Stimulated activated CD8-positive, alpha-beta memory T cell treated with anti-CD3 and anti-CD28 coated beads, Interleukin-12 subunit alpha, Interleukin-12 subunit beta, amount 100 ng/mL, for 4 hours (primary cell): ENCODE measurements at places on chromosomes 13 and 19.

GRCh38 chr19:48186541-48186991 is 16.1 kb downstream of the ZSWIM9 start:
- no peak for DNase-seq

- no peak for DNase-seq
These were observed 9.5 kb downstream of the GPR32 start for GRCh38 chr19:50779504-50780457.

- no peak for DNase-seq
These were observed 57.9 kb downstream of the THSD1 start for GRCh38 chr13:52348071-52348470.

DNA sequence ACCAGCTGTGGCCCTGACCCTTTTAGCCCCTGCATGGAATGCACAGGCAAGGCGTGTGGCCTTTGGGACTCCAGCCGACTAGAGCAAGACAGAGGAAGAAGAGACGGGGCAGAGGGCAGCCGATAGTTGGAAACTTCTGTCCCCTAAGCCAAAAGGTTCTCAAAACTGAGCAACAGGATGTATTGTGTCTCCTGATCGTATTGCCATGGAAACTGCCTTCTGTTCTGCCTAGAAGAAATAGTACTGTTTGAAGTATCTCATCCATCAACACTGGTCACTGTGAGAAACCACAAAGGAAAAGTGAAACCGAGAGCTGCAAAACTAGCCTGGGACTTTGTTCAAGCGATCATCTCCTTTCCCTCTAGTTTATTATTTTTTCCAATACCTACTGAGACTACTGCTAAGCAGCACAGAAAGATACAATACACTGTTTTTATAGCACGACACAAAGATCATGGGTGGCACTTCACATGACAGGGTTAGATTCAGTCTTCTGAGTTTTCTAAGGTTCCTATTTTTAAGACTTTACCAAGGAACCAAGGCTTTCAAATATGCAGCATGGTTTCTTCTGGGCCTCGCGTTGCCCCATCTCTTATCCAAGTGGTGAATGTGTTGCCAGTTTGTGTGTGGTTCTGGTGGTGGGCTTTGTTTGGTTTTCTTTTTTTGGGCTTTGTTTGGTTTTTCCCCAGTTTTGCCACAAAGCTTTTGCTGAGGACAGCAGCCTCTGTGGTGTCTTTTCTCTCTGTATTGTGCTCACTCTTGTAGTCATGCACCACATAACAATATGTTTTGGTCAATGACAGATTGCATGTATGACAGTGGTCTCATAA is 49.3 kb upstream of the GPR183 start:
- DNase-seq, result no peak

DNA sequence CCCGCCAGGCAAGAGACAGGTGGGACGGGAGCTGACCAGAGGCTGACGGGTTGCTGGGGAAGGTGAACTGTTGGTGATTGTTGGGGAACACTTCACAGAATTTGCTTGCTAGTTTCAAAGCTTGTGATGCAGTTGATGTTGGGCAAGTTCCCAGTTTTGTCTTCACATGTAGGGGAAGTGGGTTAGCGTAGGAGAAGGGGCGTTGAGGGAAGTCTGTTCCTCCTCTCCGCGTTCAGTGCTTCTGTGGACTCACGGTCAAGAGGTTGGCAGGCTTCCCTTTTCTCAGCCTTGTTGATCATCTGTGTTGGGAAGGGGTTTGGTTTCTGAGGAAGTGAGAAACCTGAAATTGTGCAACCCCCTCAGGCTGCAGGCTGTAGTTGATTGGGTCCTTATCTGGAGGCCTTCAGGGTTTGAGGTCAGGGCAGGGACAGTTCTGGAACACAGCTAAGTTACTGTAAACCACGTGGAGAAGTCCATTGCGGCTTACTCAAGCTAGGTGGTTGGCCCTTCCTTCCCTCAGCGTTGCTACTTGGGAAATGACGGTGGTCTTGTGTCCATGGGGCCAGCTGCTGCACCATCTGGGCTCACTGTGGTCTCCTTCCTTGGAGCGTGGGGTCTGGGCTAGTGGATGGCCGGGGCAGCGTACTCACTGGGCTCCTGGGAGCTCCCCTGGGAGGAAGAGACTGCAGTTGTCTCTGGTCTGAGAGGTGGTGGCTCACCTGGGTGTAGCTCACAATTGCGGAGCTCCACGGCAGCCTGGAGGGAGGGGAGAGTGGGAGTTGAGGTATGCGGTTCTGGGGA is 7.5 kb downstream of the RPS9 start:
- DNase-seq, result no peak

DNA sequence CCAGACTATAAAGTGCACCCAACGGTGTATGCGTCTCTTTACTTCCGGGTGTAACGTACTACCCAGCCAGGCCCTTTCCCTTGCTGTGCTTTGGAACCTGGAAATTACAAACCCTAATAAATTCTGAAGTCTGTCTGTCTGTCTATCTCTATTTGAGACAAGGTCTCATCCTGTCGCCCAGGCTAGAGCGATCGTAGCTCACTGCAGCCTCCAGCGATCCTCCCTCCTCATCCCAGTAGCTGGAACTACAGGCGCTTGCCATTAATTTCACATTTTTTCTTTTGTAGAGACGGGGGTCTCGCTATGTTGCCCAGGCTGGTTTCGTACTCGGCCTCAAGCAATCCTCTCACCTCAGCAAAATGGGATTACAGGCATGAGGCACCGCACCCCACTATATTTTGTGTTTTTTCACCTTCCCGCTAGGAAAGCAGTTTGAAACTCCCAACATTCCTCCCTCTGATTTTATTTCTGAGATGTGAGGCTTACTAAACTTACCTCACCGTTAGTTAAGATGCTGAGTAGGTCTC is 469 bp upstream of the RNF6 start:
- no peak for DNase-seq

GRCh38 chr13:29594303-29594709 is 1.2 kb downstream of the SLC7A1 start:
- no peak for DNase-seq

DNA sequence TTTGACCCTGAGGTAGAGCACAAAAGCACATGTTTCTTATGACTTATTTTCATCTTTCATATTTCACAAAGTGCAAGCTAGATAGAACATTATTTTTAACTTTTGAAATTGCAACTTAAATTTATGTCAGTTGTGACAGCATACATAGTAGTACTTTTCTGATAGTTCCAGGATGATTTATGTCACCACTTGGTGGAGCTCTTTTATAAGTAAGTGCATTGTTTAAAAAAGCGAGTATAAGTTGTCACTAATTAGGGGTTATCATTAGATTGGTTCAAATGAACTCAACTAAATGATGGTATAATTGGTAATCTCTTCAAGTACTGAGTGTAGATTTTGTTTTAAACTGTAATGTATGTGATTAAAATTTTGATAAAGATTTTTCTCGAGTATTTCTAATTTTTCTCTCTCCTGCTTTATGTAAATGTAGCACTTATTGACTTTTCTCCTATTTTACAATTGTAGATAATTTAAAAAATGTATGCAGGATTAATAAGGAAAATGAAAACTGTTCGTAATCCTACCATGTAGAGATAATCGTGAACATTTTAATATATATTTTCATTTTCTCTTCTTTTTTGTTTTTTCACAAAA is 31.1 kb downstream of the RB1 start:
- no peak for DNase-seq

DNA sequence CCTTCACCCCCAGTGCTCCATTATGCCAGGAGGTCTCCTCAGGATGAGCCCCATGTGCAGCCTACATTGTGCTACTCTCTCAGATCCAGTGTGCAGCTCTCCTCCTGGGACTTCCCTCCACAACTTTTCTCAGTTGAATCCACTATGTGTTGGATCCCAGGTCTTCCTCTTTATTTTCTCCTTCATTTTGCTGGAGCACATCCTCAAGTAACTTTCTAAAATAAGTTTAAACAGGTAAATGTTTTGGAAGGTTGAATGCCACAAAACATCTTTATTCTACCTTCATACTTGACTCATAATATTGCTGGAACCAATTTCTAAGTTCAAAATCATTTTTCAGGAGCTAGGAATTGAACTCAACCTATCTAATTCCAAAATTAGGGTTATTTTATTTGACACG is 52.1 kb downstream of the C13orf46 start:
- DNase-seq, result no peak

DNA sequence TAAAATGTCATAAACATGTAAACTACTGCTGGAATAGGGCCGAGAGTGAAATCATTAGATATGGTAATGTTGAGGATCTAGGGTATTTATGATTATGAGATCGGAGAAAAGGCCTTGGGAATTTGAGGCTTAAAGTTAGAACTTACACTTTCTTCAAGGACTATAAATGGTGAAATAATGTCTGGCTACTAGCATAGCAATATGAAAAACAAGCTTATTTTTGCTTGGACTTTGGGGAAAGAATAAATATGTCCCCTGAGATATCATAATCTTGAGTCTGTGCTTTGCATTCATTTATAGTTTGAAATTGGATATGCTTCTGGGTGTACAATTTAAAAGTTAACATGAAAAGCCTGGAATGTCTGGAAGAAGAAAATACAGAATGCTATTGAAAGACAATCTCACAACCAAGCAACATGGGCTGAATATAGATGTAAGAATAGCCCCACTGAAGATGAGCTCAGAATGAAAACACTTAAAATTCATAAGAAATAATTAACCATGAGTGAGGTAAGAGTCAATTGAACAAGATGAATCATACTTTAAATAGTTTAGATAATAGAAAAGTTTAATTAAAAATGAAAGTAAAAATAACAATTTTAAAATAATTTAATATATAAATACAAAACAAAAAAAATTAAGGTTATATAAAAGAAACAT is 1555.4 kb upstream of the MIR17HG start:
- no peak for DNase-seq

DNA sequence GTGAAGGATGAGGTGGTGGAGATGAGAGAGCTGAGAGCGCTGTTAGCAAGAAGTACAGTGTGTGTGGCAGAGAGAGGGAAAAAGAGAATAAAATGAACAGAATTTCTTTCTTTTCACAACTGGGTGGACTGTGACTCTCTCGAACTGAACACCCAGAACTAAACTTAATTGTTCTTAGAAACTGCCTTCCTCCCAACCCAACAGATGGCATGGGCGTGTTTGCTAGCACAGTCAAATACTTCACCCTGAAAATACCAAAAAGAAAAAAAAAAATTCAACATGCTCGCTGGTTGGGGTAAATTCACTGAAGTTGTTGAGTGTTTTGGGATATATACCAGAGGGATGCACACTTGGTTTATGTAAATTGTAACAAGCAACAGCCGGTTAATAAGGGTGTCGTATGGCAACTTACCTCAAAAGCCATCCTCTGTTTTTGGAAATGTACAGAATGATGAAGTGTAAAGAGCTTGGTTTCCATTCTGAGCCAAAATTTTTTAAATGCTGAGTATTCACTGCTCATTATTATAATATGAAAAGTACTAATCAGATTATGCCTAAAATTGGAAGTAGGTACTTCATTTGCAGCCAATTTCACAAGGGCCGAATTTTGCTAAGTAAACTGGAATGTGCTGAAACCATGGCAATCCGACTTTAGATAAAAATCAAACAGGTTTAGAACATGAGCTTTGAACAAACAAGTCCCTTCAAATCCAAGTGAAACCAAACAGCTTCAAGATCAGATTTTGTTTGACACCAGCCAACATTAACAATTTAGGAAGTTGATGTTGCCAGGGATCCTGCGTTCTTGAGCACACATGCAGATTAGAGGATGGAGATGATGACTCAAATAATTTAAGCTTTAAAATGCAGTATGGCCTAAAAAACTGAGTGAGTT is 115.8 kb downstream of the ZIC5 start:
- DNase-seq, result no peak

DNA sequence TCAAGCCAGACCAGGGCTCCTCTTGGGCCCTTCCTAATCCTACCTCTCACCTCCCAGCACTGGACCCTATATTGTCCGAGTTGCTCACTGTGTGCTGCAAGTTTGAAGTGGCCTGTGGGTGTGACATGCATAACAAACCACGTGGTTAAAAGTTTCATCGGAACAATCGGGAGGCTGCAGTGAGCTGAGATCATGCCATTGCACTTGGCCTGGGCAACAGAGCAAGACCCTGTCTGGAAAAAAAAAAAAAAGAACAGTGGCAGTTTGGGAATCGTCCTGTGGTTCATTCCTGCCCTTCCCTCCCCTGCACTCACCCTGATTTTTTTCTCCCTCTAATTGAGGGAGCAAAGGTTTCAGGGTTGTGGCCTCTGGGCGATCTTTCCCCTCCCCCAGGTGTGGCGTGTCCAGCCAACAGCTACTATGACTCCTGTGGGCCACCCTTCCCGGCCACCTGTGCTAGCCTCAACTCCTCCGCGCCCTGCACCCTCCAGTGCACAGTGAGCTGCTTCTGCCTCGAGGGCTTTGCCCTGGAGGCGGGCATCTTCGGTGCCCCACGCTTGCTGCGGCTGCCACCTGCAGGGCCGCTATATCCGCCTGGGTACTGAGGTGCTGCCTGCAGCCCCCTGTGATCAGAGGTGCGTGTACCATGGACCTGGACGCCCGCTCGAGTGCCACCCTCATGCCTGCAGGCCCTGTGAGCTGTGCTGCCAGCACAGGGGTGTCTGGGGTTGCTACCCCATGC is 16.3 kb upstream of the FXYD3 start:
- no peak for DNase-seq
